M059J (cell line): ENCODE measurements at places on chromosomes 7 and 10. TPM values are rescaled to one million over a fixed set of nuclear protein-coding genes. Genes with fewer than 3 reads are reported as not detected.

The GBX1 gene
- not detected in 2 replicates for total RNA-seq

The PNLIPRP2 gene
- not detected in 2 replicates for total RNA-seq

DNA sequence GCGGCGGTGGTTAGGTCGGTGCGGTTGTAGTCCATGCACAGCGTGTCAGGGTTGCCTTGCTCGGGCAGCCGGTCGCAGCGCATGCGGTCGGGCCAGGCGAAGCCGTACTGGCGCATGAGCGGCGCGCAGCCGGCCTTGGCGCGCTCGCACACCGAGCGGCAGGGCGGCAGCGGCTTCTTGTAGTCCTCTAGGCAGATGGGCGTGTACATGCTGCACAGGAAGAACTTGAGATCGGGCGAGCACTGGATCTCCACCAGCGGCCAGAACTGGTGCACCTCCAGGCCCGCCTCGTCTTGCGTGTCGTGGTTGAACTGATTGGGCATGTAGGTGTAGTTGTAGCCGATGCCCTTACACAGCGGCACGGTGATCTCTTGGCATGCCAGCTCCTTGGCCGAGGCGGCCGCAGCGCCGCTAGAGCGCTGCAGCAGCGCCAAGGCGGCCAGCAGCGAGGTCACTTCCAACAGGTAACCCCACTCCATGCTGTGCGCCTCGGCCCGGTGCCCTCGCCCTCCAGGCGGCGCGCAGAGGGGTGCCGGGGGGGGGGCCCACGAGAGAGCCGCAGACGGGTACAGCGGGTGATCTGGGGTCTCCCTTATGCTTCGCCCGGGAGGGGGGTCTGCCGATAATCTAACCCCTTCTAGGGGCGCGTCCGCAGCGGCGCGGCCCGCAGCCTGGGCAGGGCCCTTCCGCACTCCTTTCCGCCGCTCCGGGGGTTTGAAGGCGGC lies 983 bp downstream of the FZD8 start:
- peak; percentile 75 for DNase-seq

GRCh38 chr7:119708891-119709290 lies 564.1 kb upstream of the KCND2 start:
- DNase-seq, result no peak

DNA sequence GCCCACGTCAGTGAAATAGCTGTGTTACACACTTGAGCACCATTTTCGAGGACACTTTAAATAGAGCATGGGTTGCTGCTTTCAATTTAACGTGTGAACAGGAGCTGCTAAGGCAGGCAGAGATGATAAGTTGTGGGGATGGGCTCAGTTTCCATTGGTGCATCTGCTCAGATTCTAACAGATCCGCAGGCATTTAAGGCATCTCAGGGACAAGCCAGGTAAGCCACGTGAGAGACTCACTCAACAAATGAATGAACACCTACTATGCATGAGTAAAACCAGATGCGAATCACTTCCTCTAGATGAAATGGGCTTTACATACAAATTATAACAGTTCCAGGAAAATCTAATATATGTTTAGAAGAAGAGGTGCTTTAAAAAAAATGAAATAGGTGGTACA lies 34.6 kb downstream of the PLXNA4 start:
- DNase-seq, result no peak

- DNase-seq, result peak; percentile 3
Observed at GRCh38 chr7:113404245-113404644, 285.9 kb upstream of the SMIM30 start.

The GNGT1 gene
- not detected in 2 replicates for total RNA-seq

DNA sequence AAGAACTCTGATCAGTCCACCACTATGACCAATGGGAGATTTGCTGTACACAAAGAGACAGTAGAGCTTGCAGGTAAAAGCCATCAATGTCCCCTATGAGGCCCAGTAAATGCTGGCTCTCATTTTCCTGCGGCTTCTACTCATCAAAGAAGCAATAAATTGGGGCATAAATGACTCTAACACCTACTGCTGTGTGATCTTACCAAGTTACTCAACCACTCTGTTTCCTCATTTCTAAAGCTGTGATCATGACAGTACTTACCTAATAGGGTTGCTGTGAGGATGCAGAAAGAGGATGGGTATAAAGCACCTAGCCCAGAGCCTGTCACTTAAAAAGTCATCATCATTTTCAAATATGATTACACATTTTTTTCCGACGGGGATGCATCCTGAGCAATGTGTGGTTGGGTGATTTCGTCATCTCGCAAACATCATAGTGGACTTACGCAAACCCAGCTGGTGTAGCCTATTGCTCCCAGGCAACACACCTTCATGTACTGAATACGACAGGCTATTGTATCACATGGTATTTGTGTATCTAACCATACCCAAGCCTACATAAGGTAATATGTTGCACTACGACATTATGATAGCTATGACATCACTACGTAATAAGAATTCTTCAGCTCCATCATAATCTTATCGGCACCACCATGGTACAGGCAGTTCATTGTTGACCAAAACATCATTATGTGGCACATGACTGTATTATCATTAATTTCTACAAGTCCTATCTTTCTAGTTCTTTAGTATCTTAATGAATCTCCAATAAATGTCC lies 7.1 kb upstream of the MGMT start:
- no peak for DNase-seq

DNA sequence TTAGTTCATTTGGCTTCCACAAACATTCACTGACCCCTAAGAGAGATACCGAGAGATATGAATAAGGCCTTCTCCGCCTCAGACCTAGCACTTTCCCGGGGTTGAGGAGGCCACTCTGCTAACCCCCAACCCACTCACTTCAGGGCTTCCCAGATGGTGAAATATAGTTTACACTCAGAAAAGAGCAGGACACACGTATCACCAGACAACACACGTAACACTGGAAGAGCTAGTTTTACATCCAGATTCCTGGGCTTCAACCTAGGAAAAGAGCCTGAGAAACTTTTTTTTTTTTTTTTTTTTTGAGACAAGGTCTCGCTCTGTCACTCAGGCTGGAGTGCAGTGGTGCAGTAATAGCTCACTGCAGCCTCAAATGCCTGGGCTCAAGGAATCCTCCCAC lies 15.2 kb upstream of the DLG5 start:
- DNase-seq, result no peak

The STEAP1B gene
- total RNA-seq, result 1.2 and 3.1 TPM in 2 replicates

The HMX2 gene
- total RNA-seq, result 0.07 and 0.96 TPM in 2 replicates

DNA sequence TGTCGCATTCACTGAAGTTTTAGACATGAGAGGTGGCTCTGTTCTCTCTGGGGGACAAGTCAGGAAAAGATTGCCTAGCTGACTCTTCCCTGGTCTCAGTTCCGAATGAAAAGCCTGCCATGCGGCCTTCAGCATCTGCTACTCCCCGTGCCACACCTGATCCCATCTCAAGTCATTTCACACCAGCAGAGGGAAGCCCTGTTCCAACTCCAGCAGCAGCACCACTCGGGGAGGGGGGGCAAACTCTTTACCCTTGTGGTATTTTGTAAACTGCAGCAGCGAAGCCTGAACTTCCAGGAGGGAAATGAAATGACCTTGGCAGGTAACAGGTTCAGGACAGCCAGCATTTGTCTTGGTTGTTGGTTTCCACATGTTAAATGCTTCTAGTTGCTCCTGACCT lies 13.8 kb downstream of the LRRC4 start:
- DNase-seq, result no peak

The OPTN gene
- 15.9 and 33.4 TPM in 2 replicates for total RNA-seq

GRCh38 chr7:37068038-37068437 lies 343.7 kb upstream of the AOAH start:
- DNase-seq, result no peak

The SFTPA1 gene
- not detected in 2 replicates for total RNA-seq

The EPHB6 gene
- 0.02 TPM in 1 of 2 replicates, not detected in the other for total RNA-seq

The ZC3HAV1L gene
- 0.96 and 4.6 TPM in 2 replicates for total RNA-seq

DNA sequence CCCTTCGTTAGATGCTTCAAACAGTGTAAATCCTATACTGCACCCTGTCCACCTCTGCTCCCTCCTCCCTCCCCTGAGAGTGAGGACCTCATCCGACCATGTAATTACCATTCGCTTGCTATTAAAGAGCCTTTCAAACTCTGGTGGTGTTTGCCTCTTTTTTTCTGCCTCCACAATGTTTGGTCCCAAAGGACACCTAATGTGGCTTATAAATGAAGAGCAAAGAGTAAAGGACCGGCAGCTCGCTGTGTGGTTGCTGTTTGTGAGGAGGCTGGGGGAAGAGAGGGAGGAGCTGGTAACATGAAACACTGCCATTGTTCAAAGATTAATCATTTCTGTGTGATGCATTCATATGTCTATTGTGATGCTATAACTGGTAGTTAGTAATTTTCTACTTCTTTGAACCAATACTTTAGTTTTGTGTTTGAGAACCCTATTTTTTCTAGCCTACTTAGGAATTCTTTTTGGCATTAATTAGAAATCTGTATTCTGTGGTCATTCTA lies 27.9 kb downstream of the MTURN start:
- peak; percentile 69 for DNase-seq

GRCh38 chr10:34148305-34148657 lies 666.8 kb downstream of the PARD3 start:
- no peak for DNase-seq

- no peak for DNase-seq
Observed at GRCh38 chr10:122949296-122949695, 4.7 kb downstream of the C10orf88 start.

- DNase-seq, result no peak
Observed at GRCh38 chr7:129461809-129462208, 27.6 kb downstream of the STRIP2 start.

DNA sequence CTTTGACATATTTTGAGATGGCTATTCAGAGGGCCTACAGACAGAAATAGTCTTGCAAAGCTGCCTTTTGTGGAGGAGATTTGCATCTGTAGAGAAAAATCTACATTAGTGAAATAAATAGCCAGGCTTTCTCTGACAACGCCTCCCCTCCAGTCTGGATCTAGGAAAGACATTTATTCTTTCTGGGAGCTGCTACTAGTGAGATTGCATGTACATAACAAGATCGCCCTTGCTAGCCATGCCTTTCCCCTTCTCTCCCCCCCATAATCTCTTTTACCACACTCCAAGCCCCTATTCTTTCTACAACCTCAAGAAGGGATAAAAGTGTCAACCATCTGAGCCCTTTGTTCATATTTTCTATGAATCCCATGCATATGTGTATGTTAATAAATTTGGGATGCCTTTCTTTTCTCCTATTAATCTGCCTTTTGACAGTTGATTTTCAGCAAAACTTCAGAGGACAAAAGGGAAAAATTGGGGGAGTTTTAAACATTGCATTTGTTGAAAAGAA lies 194.2 kb downstream of the SNX13 start:
- no peak for DNase-seq

The EBLN1 gene
- total RNA-seq, result 0.17 TPM in 1 of 2 replicates, not detected in the other

DNA sequence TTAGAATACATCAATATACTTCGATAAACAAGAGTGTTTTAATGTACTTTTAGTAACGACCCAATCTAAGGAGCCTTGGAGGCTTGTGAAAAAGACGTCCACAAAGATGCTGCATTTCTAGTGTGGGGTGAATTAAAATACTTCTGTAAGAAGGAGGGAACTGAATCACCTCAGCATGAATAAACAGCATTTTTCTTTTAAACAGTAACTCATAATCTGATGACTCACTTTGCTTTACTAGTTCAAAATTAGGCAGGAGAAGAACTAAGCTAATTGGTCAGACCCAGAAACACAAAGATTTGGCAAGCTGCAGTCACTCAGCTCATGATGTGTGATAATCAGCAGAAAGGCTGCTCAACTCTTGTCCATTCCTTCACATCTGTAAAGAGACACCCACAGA lies 24.2 kb downstream of the NCOA4 start:
- DNase-seq, result peak; percentile 85

DNA sequence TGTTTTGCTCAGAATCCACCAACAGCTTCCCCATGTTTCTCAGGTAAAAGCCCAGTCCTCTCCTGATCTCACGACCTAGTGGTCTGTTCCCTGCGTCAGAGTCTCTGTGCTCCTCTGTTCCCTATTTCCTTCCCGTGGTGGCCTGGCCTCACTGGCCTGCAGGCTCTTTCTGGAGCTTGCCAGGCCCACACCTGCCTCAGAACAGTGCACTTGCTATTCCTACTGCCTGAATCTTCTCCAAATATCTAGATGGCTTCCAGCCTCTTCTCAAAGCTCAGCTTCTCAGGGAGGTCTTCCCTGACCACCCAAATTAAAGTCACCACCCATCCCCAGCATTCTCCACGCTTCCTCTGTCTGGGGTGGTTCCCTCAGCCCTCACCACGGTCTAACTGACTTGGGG lies 165.3 kb downstream of the USP6NL start:
- DNase-seq, result no peak

DNA sequence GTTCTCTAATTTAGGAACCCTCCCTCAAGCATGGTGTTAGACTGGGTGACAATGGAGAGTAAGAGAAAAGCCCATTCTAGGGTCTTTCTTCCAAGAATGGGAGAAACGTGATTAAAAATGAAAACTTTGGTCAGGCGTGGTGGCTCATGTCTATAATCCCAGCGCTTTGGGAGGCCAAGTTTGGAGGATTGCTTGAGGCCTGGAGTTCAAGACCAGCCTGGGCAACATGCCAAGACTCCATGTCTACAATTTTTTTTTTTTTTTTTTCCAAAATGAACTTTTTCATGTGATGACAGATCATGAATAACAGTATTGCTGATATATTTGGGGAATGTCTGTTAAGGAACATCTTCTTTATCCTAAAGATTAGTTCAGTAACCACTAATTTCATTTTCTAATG lies 194.6 kb downstream of the MLLT10 start:
- no peak for DNase-seq

DNA sequence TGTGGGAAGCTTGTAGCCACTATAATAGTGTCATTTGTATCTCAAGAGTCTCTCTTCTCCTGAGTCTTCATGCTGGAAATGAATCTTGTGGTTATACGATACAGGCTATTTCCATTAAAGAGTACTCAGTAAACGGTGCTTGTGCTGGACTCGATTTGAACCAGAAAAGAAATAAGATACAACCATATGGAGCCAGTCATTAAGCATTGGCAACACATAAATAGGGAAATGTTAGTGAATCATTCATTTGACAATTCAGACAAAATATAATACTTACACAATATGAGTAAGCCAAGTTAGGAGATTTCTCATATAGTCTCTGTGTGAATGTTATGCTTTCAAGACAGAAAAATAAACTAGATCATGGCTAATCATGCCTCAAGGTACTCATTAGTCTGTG lies 356.8 kb downstream of the PLXDC2 start:
- no peak for DNase-seq

DNA sequence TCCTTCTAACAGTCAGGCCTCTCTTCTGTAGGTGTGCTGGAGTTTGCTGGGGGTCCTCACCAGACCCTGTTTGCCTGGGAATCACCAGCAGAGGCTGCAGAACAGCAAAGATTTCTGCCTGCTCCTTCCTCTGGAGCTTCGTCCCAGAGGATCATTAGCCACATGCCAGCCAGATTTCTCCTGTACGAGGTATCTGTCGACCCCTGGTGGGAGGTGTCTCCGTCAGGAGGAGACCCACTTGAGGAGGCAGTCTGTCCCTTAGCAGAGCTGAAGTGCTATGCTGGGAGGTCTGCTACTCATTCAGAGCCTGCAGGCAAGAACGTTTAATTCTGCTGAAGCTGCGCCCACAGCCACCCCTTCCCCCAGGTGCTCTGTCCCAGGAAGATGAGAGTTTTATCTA lies 611.1 kb upstream of the COBL start:
- DNase-seq, result no peak

The GATA3 gene
- 2.3 and 3.3 TPM in 2 replicates for total RNA-seq
